ENCODE measurements at places on chromosomes 2 and 18. TPM values are rescaled to one million over a fixed set of nuclear protein-coding genes. Genes with fewer than 3 reads are reported as not detected.

DNA sequence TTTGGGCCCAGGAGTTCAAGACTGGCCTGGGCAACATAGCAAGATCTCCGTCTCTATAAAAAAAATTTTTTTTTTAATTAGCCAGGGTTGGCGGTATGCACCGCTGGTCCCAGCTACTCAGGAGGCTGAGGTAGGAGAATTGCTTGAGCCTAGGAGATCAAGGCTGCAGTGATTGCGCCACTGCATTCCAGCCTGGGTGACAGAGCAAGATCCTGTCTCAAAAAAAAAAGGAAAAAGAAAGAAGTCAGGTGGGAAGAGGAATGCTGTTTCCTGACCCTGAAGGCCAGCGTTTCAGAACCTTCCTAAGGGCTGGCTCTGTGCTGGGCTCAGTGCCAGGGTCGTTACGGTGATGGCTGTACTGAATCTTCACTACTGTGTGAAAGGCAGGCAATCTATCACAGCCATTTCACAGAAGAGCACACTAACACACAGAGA is 35.0 kb upstream of the AGAP1 start:
- DNase-seq = no peak

GRCh38 chr2:9263428-9263827 is 56.8 kb downstream of the ASAP2 start:
- DNase-seq = no peak

- no peak for DNase-seq
These were observed 84.5 kb upstream of the GALNT5 start for GRCh38 chr2:157172866-157173578.

AQP12A gene
- not detected for total RNA-seq

ERBB4 gene
- 13.8 TPM for total RNA-seq

GREB1L gene
- 16.2 TPM for total RNA-seq

CROCC2 gene
- not detected for total RNA-seq

PSMD1 gene
- total RNA-seq = 87.0 TPM
